ENCODE measurements at places on chromosomes 12 and 14.

- no peak for DNase-seq
Measured at GRCh38 chr12:123049398-123050240, 69.1 kb downstream of the ARL6IP4 start.

DNA sequence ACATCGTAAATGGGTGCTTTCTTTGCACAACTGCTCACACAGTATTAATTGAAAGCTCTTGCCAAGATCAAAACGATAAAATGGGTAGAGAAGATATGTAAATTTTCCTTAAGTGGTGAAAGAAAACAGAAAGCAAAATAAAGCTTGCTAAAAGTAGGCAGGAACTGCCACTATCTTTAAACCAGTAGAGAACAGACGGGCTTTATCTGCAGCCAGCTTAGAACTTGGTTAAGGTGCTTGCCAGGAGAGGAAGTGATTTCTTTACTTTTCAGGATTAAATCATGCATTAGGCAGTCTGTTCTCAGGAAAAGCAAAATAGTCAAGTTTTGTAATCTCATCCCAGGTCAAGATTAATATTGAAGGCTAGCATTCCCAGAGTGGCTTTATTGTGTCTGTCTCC, 56.9 kb upstream of the CCDC175 start:
- DNase-seq: no peak

DNA sequence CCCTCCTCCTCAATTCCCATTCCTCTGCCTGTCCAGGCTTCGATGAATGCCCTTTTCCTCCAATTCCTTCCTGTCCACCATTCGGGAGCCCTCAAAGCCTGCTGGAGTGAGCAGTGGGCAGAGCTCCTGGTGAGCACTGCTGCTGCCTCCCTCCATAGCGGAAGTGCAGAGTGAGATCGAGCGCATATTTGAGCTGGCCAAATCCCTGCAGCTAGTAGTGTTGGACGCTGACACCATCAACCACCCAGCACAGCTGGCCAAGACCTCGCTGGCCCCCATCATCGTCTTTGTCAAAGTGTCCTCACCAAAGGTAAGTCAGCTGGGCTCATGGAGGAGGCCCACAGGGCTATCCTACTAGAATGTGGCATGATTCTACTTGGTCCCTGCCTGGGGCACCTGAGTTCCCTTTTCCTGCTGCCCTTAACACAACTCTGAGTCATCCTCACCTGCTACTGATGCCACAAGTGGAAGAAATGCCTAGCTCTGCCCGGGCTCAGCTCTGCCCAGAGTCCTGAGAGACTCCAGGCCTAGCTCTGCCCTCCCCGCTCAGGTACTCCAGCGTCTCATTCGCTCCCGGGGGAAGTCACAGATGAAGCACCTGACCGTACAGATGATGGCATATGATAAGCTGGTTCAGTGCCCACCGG, 8.0 kb downstream of the CACNB3 start:
- no peak for DNase-seq

DNA sequence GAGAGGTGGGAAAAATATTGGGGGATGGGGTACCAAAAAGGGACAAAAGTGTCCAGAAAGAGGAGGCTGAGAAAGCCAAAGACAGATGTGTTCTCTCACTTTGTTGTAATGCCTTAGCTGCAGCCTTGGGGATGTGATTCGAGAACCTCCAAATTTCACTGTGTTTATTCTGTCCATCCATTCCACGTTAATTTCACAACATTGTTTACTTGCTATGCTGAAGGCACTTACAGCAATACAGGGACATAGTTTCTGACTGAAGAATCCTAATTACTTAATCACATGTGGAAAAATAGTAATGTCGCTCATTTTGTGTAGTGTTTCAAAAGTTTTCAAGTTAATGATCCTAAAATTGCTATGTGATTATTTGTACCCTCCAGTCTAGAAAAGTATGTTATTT, 146.2 kb upstream of the SLC38A2 start:
- DNase-seq: no peak

DNA sequence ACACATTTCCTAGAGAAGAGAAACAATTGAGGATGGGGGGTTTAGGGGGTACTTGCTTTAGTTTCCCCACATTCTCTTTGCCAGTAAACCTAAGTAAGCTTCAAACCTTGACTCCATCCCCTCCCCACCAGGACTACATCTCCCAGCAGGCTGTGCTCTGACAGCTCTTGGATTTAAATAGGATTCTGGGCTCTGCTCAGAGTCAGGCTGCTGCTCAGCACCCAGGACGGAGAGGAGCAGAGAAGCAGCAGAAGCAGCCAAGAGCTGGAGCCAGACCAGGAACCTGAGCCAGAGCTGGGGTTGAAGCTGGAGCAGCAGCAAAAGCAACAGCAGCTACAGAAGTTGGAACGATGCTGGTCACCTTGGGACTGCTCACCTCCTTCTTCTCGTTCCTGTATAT, 20.6 kb downstream of the RDH12 start:
- no peak for DNase-seq

DNA sequence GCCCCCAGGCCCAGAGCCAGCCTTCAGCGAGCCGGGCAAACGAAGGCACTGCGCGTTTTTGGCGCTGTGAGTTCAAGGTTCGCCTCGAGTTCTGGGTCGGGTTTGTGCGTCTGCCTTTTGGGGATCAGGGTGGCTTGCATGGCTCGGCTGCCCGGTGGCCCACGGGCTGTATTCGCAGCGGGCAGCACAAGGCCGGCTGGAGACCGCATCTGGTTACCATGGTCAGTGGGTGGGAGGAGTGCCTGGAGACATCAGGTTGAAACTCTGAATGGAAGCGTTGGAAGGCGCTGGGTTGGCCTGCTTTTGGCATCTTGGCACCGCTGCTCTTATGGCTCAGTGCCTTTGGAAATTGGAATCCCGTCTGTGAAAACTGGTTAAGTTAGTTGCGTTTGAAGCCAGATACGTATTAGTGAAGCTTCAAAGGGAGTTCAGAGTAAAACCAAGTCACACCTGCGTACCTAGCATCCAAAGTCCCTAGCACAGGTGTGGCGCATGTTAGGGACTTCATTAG, 50.9 kb downstream of the SNAPC1 start:
- no peak for DNase-seq

GRCh38 chr12:1821805-1822204, 1.4 kb downstream of the LRTM2 start:
- DNase-seq: no peak

- no peak for DNase-seq
Measured at GRCh38 chr12:129466499-129466898, 437.3 kb downstream of the TMEM132D start.

- DNase-seq: peak; percentile 61
Measured at GRCh38 chr12:49706351-49707127, 666 bp downstream of the FMNL3 start.

GRCh38 chr14:89933002-89933401, 21.5 kb downstream of the EFCAB11 start:
- DNase-seq: no peak

- peak; percentile 74 for DNase-seq
Measured at GRCh38 chr12:122123051-122123760, 44.6 kb downstream of the MLXIP start.

DNA sequence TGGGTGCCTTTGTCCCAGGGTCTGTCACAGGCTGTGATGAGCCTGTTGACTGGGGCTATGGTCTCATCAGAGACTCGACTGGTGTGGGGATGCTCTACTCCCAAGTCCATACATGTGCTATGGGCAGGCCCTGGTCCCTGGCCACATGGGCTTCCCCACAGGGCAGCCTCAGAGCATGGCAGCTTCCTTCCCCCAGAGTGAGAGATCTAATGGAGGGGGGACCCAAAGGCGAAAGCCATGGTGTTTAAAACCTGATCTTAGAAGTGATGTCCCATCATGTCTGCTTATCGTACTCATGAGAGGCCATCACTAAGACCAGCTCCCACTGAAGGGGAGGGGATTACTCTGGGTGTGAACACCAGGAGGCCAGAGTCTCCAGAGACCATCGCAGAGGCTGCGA, 279.0 kb upstream of the RTL1 start:
- no peak for DNase-seq

DNA sequence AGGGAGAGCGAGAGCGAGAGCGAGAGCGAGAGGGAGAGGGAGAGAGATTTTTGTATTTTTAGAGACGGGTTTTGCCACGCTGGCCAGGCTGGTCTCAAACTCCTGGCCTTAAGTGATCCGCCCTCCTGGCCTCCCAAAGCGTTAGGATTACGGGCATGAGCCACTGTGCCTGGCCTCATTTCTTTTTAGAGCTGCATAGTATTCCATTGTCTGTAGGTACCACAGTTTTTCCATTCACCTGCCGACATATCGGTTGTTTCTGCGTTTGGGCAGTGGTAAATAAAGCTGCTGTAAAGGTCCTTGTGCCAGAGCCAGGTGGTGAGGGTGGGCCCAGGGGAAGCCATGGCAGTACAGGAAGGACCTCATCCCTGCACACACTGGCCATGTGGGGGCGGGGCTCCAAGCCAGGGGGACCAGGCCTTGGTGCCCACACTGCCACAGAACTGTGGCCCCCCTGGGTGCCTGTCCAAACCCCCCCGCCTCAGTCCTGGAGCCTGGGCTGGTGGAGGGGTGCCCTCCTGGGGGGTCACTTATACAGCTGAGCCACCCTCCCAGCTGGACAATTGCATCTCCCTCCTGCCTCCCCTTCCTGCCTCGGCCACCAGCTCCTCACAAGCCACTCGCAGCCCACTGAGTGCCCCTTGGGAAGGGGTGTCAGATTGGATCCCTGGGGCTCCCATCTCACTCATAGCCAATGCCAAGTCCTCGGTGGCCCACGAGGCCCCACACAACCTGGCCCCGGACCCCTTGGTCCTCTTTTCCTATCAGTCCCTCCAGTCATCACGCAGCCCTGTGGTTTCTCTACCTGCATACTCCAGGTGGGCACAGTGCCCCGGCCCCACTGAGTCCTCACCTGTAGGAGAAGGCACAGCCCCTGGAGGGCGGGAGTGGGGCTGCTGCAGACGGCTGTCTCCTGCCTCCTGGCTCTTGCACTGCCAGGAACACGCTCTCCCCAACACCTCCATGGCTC, 1.7 kb upstream of the PUS1 start:
- DNase-seq: no peak

GRCh38 chr12:50517421-50518048, 12.8 kb downstream of the DIP2B start:
- DNase-seq: no peak

GRCh38 chr12:130160711-130161231, 1.5 kb upstream of the FZD10 start:
- DNase-seq: no peak

DNA sequence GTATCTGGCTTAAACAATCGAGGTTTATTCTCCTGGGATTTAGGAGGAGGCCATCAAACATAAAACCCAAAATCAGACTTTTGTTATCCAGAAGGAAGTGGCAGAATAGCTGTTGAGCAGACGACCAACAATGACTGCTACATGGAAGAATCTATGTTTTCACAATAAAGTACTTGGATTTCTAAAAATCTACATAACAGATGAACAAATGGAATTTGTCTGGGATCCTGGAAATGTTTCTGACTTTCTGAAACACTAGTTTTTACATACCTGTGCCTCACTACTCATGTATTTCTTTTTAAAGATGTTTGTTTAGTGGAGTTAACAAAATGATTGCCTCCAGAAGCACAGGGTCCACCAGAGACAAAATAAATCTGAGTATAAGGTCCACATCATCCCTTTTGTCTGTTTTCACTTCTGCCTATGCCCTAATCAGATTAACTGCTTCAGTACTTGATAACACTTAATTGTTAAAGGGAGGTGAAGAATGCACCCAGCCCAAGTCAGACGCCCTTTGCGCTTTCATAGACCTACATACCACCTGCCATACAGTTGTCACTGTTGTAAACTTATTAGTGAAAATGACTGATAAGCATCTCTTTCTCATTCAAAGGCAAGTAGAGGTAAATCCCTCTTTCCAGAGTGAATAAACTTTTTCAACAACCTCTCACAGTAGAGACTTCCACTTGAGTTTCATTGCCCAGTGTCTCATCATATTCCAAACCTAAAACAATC, 164.6 kb downstream of the EGLN3 start:
- DNase-seq: no peak

- no peak for DNase-seq
Measured at GRCh38 chr12:26512213-26512612, 316.8 kb downstream of the SSPN start.

DNA sequence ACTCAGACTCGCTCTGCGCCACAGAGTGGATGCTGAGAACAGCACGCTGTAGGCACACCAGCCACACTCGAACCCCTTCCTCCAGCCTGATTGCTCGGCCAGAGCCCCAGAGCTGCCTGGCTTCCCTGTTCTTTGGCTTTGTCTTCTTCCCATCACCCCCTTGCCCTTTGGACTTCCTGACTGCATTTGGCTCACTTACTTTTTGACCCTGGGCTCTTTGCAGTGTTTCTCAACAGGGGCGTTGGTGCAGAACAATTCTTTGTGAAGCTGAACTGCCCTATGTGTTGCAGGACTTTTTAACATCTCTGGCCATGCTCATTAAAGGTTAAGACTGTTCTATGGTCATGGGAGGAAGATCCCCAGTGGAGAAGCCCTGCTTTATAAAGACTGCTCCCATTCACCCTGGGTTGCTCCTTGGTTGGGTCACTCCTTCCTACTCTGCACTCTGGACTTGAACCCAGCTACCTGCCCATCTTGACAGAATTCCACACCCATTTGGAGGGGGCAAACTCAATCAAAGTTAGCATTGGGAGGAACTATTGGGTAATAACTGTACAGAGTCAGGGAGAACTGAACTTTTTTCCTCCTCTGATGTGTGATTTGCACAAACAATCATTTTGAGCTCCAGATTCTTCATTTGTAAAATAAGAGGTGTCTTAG, 127.7 kb upstream of the PLEKHG7 start:
- no peak for DNase-seq

DNA sequence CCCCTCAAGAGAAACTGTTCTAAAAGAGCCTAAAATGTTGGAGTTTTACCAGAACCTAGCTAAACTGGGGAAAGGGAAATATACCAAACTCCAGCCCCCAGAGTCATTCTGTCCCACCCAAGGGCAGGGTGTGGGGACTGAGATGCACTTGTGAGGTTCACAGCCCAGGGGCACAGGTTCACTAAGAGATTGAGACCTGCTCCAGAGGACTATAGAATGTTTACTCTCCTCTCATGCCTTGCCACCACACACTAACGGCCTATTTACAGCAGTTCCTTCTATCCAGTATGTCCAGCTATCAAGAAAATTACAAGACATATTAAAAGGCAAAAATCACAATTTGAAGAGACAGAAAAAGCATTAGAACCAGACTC, 60.6 kb upstream of the PARP11 start:
- DNase-seq: no peak

- DNase-seq: no peak
Measured at GRCh38 chr14:104403421-104404220, 175.9 kb upstream of the C14orf180 start.
